AG10803 (cell line): ENCODE measurements at places on chromosomes 1 and 21.

GRCh38 chr1:17281775-17282181, 26.2 kb upstream of the PADI4 start:
- no peak for DNase-seq

DNA sequence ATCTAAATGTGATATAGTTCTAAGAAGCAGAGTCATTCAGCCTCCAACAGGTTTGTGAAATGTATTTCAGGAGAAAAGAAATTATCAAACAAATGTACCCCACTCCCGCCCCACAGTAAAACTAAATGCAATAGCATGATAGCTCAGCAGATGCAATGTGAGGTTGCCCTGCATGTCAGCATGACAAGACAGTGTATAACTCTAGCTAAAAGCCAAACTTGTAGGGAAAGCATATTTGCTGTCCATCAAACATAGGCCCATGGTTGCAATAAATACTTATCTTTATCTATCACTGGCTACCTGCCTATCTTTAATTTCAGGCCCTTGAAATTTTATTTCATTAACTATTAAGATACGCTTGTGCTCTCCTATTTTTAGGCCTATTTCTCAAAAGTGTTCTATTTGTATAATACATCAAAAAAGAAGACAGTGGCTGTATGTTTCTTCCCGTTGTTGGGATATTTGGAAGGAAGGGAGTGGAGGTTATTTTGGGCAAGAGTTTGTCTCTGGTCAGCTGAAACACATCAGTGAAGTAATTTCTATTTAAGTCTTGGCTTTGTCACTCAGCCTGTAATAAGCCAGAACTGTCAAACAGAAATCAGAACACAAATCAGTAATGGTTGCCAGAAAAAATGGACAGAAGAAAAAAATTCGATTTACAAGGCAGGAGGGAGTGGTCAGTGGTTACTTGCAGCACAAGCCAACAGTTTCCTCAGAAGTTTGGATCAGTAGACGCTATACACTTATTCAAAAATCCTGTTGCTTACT, 307.4 kb upstream of the ADGRL2 start:
- DNase-seq, result no peak

- DNase-seq, result no peak
These were observed 40.5 kb upstream of the GJB5 start for GRCh38 chr1:34714386-34714785.

- no peak for DNase-seq
These were observed 7.4 kb downstream of the PLEKHN1 start for GRCh38 chr1:973459-974292.
